Peyer's patch (tissue), 4 donors: ENCODE measurements at places on chromosomes 1 and 21.

DNA sequence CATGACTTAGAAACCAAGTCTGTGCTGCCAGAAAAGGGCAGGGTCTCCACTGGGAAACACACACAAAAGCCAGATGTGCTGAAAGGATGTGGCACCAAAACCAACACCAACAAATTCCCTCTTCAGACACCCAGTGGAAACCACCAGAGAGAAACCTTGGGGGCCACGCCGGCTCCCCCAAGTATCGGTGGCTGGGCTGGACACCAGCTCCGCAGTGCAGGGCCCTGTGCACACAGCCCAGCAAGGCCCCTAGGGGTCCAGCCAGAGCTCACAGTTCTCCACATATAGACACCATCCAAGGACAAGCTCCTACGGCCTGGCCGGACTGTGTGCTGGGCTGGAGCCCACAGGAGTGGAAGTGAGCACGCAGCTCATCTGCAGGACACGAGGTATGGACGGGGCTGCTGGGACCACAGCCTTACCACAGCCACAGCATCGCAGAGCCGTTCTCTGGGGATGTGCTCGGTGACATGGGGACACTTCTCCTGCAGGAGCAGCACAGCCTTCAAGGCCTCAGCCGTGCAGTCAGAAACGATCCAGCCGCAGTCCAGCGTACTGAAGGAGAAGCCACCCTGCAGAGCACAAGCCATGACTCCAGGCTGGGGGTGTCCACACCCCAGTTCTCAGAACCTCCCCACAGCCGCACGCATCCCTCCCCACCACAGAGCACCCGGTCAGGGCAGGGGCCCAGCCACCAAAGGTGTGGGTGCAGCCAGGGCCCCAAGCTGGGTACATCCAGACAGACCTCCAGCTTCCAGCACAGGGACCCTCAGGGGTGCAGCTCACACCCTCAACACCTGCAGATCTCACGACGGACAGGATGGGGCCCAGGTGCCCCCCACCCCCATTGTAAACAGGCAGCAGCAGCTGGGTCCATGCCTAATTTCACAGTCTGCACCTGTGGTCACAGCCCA, 21.3 kb downstream of the LSS start:
- no peaks in the 10 kb centered on the region for H3K4me1 ChIP-seq
- H3K36me3 ChIP-seq = no peaks in the 10 kb centered on the region
- no peaks in the 10 kb centered on the region for H3K27me3 ChIP-seq
- DNase-seq = no peak
- H3K27ac ChIP-seq = no peak overlapping the region
- H3K4me3 ChIP-seq = no peak overlapping the region

GRCh38 chr1:228029281-228029680, 22.5 kb downstream of the WNT3A start:
- no peaks in the 10 kb centered on the region for H3K36me3 ChIP-seq
- no peak overlapping the region for H3K27ac ChIP-seq

DNA sequence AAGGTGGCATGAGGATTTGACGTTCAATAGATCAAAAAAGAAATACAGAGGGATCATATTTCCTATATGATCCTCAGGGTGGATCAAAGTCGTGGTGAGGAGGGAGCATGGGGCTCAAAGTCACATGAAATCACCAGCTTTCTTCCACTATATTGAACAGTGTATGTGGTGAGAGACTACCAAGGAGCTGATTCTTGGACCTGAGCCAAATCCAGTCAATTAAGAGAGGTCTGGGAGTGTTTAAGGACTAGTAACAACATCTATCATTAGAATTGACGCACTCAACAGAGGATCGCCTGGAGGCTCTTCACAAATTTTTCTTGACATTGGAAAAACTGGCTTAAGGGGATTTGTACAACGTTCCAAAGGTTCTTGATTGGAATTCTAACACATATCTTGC, 267.7 kb upstream of the PROX1 start:
- no peaks in the 10 kb centered on the region for H3K27me3 ChIP-seq
- no peak overlapping the region for H3K27ac ChIP-seq
- H3K36me3 ChIP-seq = no peaks in the 10 kb centered on the region
- H3K4me3 ChIP-seq = no peak overlapping the region

- no peak overlapping the region for H3K4me3 ChIP-seq
- H3K27ac ChIP-seq = no peak overlapping the region
- peaks cover 22% of the 10 kb centered on the region for H3K4me1 ChIP-seq
- DNase-seq = no peak
- no peaks in the 10 kb centered on the region for H3K36me3 ChIP-seq
These were observed 99.0 kb downstream of the SLC45A1 start for GRCh38 chr1:8416881-8417280.

DNA sequence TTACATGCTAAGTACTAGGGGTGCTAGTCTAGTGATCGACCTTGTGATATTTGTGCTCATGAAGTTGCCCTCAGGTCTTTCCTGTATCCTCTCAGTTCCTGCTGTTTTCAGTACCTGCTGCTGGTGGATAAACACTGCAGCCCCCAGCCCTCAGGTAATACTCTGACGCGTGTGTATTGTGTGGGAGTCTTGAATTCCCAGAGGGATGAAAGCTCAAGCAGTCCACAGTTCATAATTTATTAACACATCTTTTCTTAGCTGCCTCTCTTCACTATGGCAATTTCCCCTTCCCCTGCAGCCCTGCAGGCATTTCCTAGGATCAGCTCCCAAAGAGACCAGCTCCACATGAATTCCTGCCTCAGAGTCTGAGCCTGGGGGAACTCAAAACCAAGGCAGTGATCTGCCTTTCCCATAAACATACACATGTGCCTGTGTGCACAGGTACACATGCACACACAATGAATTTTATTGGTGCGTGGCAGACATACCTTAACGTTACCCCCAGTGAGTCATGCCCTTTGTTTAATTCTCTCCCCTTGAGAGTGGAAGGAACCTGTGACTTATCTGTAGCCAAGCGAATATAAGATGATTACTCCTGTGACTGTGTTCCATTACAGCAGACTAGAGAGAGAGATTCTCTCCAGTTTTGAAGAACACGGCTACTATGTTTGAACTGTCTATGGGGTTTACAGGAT, 14.1 kb upstream of the HMGCS2 start:
- H3K36me3 ChIP-seq = no peaks in the 10 kb centered on the region
- H3K4me1 ChIP-seq = no peaks in the 10 kb centered on the region
- no peaks in the 10 kb centered on the region for H3K27me3 ChIP-seq
- H3K27ac ChIP-seq = peak overlapping the region; percentile 1

- no peaks in the 10 kb centered on the region for H3K27me3 ChIP-seq
- H3K4me3 ChIP-seq = no peak overlapping the region
- no peak for DNase-seq
- H3K36me3 ChIP-seq = no peaks in the 10 kb centered on the region
These were observed 22.6 kb upstream of the PRELP start for GRCh38 chr1:203453016-203453415.

DNA sequence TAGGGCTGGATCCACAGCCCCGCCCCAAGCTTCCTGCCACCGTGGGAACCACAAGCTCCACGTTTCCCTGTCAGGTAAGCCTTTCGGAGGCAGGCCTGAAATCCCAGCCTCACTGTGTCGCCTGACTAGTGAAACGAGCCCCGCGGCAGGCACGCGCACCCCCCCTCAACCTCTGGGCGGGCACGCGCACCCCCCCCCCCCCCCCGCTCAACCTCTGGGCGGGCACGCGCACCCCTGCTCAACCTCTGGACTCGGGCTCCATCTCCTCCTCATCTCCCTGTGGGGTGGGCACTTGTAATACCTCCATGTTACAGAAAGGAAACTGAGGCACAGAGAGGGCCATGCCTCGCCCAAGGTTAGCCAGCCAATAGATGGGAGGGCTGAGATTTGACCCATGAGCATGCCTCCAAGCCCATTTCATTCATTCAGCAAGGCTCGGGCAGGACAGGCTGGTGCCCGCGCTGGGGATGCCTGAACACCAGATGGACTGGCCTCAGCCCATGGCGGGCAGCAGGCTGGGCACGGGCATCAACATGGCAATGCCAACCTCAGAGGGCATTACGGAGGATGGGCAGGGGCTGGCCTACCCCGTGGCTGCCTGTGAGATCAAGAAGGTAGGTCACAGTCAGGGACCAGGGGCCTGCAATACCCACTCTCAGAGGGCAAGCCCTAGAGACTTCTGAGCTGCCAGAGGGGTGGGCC, 4.7 kb downstream of the CFAP410 start:
- H3K4me3 ChIP-seq = no peak overlapping the region
- H3K4me1 ChIP-seq = no peaks in the 10 kb centered on the region
- H3K36me3 ChIP-seq = no peaks in the 10 kb centered on the region

DNA sequence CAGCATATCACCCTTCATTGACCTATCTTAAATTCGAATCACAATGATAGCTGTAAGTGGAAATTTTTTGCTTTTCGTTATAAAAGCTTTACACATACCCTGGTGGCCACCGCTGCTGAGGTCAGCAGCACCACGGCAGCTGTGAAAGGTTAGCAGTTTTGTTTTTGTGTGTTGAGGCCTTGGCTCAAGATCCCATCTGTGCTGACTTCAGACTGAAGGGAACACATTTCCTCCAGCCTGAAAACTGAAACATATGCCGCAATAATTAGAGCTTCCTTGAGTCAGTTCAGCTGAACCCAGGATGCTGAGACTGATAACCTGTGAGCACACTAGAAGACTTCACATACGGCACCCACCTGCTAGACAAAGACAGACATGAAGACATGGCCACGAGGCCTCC, 103.0 kb downstream of the SMYD3 start:
- H3K4me1 ChIP-seq = no peaks in the 10 kb centered on the region
- no peak for DNase-seq
- H3K27me3 ChIP-seq = no peaks in the 10 kb centered on the region
- H3K27ac ChIP-seq = no peak overlapping the region
- H3K4me3 ChIP-seq = no peak overlapping the region

DNA sequence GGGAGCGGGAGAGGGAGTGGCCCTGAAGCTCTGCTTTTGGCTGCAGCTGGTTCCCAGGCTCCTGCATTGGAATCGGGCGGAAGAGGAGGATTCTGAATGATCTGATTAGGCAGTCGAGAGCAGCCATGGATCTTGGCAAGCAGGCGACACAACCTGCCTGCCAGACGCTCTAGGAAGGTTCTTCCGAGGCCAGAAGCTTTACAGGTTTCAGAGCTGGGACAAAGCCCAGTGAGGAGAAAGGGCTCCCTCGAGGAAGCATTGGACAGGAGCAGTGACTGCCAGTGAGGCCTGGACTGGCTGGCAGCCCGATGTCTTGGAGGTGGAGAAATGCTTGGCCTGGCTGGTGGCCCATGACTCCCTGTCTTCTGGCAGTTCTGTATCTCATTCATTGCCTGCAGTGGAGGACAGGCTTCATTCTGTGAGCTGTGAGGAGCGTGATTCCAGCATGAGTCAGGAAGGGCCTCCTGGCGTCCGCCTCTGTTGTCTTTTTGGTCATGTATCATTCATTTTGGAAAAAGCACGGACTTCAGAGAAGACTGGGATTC, 132.7 kb upstream of the IPO9 start:
- no peak overlapping the region for H3K27ac ChIP-seq
- no peak overlapping the region for H3K4me3 ChIP-seq
- H3K4me1 ChIP-seq = no peaks in the 10 kb centered on the region
- no peaks in the 10 kb centered on the region for H3K36me3 ChIP-seq

DNA sequence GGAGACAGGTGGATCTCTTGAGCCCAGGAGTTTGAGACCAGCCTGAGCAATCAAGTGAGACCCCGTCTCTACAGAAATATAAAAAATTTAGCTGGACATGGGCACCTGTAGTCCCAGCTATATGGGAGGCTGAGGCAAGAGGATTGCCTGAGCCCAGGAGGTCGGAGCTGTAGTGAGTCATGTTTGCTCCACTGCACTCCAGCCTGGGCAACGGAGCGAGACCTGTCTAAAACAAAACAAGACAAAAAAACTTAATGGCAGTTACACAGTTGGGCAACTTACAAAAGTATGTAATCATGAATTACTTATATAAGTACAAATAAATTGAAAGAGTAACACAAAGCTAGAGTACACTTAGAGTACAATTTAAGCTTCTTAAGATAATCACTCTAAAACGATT, 25.2 kb downstream of the RC3H1 start:
- no peak overlapping the region for H3K27ac ChIP-seq
- no peaks in the 10 kb centered on the region for H3K27me3 ChIP-seq
- DNase-seq = no peak
- H3K4me1 ChIP-seq = no peaks in the 10 kb centered on the region

- H3K4me1 ChIP-seq = peaks cover 10% of the 10 kb centered on the region
- no peak overlapping the region for H3K4me3 ChIP-seq
- no peaks in the 10 kb centered on the region for H3K27me3 ChIP-seq
- DNase-seq = no peak
- peak overlapping the region; percentile 10 for H3K27ac ChIP-seq
These were observed 45.9 kb downstream of the LUZP1 start for GRCh38 chr1:23122796-23123195.

GRCh38 chr1:147336291-147336690, 93.8 kb downstream of the CHD1L start:
- no peak for DNase-seq
- H3K36me3 ChIP-seq = no peaks in the 10 kb centered on the region
- no peaks in the 10 kb centered on the region for H3K27me3 ChIP-seq
- no peak overlapping the region for H3K4me3 ChIP-seq
